Body of pancreas (tissue), 4 donors: ENCODE measurements at places on chromosomes 7 and 10. TPM values are rescaled to one million over a fixed set of nuclear protein-coding genes. Genes with fewer than 3 reads are reported as not detected.

GRCh38 chr7:63925626-63926460, 72.8 kb upstream of the ZNF722 start:
- peak; percentile 96 for DNase-seq

DNA sequence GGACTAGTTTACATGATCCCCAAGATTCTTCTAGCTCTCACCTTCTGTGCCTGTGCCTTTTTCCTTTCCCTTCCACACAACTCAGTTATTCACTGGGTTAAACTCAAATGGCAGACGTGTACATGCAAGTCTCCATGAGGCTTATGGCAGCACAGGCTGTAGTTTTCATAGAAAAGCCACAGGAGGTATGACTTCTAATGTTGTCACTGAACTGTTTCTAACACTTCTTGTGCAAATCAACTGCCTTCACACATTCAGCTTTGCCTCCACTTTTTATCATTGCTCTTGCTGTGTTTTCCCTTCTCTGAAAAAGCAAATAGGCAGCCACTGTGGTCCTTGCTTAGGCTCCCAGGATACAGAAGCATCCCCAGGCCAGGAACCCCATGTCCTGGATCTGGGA, 5.3 kb upstream of the GIMAP5 start:
- DNase-seq: no peak

GRCh38 chr10:30701451-30702173, 72.1 kb upstream of the LYZL2 start:
- DNase-seq: peak; percentile 32

DNA sequence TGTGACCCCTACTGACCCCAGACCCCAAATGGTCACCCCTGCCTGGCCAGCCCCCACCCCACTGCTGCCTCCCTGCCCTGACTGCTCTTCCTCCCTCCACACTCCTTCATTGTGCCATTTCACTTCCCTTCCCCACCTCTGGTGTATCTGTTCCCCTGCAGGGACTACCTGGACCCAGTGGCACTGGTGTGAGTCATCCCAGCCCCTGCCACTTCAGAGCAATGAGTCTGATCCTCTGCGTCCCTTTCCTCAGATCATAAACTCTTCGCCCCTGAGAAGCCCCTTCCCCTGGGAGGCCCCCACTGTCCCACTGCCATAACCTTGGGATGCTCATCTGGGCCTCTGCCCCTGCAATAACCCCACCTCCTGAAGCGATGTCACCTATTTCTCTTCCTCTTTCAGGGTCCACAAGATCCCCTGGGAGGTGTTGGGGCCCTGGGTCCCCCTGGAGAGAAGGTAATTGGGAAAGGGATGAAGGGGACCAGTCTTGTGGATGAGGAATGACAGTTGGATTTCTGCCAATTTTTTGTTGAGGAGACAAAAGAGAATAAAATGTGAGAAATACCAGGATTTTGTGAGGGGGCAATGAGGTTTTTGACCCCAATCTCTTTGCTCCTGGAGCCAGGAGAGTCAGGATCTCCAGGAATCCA, 19.1 kb upstream of the VOPP1 start:
- DNase-seq: no peak

DNA sequence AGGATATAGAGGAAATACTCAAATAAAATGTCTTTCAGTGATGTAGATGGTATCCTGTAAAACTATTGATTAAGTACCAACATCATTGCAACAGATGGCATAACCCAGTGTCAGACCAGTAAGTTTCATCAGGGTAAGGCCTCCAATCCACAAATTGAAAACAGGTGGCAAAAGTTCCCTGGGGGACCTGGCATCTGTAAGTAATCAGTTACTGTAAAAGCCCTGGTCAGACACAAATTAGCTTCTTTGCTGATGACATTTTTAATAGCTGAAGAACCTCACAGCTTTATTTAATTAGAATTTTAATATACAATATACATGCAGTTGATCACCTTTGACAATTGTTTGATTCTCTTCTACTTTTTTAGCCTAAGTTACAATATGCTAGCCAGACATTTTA, 152.5 kb downstream of the PLXDC2 start:
- DNase-seq: no peak

- no peak for DNase-seq
Measured at GRCh38 chr10:73534857-73535256, 39.0 kb upstream of the PPP3CB start.

DNA sequence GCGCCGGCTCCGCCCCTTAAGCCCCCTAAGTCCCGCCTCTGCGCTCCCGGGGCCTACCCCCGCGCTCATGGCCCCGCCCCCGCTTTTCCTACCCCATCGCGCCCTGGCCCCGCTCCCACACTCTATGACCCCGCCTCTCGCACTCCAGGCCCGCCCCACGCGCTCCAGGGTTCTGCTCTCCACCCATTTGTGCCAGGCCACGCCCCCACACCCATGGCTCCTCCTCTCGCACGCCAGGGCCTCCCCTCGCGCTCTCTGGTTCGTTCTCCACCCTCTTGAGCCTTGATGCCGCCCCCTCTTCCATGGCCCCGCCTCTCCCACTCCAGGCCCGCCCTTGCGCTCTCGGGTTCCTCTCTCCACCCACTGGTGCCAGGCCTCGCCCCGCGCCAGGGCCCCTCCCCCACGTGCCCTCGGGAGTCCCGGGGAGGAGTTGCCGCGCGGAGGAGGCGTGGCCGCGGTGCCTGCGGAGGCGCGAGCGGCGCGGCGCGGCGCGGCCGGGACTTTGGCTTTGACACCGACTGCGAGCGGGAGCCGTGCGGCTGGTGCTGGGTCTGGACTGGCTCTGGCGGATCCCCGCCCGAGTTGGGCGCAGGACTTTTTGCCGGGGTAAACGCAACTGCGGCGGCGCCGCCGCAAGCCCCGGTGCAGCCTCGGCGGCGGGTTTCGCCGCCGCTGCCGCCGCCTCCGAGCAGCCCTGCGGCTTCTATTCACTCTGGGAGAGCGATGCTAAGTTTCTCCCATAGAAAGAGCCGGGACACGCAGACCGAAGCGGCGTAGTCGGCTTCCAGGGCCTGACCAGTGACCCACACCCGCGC, at the start of gene EEPD1:
Gene EEPD1, plus strand, starts transcription at position 499 of the 815 bp plus-strand sequence. CDS start 1,071 bp downstream, outside the sequence.
- peak; percentile 100 for DNase-seq

DNA sequence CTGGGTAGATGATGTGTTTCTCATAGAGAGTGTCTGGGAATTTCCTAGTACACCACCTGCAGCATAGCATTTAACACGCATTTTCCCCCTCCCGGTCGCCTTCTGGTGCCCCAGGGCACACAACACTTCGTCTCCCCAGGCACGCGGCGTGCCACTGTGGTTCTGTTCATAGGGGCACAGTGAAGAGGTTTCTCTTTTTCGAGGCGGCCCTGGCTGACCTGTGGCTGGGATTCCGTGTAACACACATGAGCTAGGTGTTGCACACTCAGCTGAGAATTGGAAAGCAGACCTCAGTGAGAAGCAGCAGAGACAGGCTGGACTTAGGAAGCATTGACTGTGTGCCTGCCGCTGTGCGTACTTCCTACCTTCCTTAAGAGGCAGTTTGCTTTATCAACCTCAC, 214.3 kb upstream of the SHH start:
- no peak for DNase-seq

DNA sequence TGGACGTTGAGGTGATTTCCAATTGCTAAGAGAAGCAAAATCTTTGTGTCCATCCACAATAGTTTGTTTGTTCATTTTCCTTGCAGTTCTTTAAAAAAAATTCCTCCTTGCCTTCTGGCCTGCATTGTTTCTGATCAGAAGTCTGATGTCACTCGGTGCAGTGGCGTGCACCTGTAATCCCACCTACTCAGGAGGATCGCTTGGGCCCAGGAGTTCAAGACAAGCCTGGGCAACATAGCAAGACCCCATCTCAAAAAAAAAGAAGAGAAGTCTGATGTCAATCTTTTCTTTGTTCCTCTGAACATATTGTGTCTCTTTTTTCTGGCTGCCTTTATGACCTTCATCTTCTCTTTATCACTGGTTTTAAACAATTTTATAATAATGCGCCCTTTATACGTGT, 13.5 kb upstream of the OCM start:
- no peak for DNase-seq

- DNase-seq: no peak
Measured at GRCh38 chr10:27506280-27506679, 2.2 kb downstream of the RAB18 start.

DNA sequence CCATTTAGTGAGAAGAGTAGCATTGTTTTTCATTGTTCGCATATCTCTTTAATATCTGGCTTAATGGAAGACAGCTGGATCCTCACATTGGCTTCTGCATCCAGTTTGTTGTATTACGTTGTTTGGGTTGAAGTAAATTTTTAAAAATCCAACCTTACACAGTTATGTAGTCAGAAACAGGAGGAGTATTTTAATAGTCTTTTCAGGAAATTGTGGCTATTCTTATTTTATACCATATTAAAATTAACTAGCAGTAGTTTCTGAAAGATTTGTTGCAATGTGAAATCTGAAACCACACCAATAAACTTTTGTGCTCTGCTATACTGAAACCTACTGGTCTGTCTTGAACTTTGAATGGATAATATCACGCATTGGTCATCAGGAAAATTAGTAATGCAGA, 27.9 kb downstream of the MYPN start:
- no peak for DNase-seq

- no peak for DNase-seq
Measured at GRCh38 chr10:124722798-124723783, 21.1 kb downstream of the FAM53B start.

GRCh38 chr7:16999541-17000267, 117.9 kb upstream of the AGR3 start:
- no peak for DNase-seq

DNA sequence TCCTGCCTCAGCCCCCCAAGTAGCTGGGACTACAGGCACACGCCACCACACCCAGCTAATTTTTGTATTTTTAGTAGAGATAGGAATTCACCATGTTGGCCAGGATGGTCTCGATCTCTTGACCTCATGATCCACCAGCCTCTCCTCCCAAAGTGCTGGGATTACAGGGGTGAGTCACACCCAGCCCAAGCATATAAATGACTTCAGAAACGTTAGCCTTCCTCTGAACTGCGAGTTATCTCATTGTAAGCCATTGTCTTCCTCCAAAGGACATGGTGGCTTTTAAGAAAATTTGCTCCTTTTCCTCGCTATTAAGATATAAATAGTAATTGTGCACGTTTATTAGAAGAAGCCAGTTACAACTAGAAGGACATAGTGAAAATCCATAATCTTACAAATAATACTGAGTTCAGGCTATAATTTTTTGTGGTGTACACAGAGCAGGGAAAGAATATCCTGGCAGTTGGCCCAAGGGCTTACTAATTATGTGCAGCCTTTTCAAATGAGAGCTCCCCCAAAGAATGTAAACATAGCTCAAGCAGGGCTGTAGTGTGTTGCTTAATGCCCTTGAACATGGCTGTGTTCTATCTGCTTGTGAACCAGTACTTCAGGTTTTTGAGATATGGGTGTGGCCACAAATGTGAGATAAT, 495.8 kb downstream of the PARD3 start:
- peak; percentile 68 for DNase-seq

DNA sequence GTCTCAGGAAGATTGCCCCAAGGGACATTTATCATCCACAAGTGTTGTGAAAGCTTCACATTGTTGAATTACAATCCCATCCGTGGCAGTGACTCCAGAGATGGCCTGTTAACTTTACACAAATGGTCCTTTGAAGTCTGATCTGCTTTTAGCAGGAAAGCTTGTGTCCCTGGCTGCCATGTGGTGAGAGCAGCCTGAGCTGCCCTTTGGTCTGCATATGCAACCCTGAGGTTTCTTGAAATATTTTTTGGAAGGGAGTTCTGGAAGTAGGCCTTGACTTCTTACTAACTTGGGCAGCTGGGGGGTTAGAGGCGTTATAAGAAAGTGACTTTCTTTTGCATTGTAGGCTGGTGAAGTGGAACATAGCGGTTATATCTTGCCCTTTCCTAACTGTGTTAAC, 41.3 kb upstream of the FAM180A start:
- no peak for DNase-seq

DNA sequence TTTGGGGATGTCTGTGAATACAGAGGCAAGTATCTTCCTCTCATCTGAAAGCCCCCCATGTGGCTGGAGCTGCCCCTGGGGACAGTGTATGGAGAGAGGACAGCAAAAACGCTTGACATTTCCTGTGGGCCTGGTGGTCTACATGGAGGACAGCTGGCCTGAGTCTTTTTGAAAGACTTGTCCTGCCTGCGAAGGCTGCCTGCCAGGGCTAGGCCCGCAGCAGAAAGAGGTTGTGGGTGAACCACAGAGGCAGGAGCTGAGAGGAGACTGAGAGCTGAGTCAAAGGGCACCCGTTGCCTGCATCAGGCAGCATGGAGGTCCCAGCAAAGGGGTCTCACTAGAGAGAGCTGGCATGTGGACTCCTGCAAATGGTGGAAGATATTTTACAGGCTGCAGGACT, 66.4 kb downstream of the KAT6B start:
- no peak for DNase-seq

GRCh38 chr7:157895520-157896375, 558.9 kb downstream of the DNAJB6 start:
- DNase-seq: no peak

- DNase-seq: no peak
Measured at GRCh38 chr7:2472739-2473138, 3.5 kb downstream of the GRIFIN start.

DNA sequence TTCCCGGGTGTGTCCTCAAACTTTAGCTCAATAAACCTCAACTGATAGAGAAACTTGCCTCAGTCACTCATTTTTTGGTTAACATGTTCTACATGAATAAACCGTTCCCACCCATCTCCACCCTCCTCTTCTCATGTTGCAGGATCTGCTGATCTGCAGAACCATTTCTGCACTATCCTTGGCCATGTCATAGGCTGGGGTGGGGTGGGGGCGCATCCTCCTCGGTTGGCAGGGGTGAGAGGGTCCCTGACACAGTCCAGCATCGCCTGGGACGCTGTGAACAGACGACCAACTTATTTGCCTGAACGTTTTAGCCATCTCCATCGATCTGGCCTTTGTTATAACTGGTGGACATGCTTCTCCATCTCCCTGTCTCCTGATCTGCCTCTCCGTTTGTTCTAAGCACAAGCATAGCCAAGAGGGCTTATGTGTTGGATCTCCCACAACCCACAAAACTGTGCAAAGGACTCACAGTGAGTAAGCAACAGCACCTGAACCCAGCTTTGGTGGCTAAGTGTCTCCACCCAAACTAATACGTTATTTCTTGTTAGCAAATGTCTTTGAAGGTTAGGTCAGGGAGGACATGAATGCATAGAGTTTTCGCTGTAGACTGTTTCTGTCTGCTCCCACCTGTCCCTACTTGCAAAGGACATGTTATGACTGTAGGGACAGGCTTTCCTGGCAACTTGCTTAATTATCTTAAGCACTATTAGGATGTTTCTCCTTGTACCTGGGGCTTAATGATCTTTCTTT, 51.7 kb downstream of the PRKCQ start:
- DNase-seq: no peak

KIF20B gene
- 0.99 TPM for total RNA-seq

PKD2L1 gene
- not detected for total RNA-seq

TMEM213 gene
- total RNA-seq: not detected

SEMA3A gene
- 0.33 TPM for total RNA-seq

C7orf57 gene
- total RNA-seq: not detected

C10orf71 gene
- total RNA-seq: 0.26 TPM

TRIM50 gene
- 22.3 TPM for total RNA-seq

HIPK2 gene
- total RNA-seq: 26.4 TPM

HMX2 gene
- not detected for total RNA-seq
